ENCODE measurements at places on chromosomes 7 and 10. TPM values are rescaled to one million over a fixed set of nuclear protein-coding genes. Genes with fewer than 3 reads are reported as not detected.

DNA sequence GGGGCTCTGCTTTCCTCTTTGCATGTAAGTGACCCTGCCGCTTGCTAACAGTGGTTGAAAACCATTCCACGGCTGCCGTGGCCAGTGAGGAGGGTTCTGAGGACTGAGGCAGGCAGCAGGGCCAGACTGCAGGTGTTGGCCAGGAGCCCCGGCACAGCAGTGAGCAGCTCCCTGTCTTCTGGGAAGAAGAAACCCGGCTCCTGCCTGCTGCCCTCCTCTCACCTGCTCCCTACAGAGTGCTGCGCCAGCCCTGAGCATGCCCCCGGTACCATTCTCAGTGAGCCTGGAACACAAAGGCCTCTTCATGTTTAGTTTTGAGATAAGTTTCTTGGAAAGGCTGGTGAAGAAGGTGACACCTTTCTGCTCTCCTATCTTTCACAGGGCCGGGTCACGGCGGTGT is 199.9 kb downstream of the TAX1BP1 start:
- no peaks in the 10 kb centered on the region for H3K4me1 ChIP-seq
- peaks cover 5% of the 10 kb centered on the region for H3K27me3 ChIP-seq
- no peak overlapping the region for H3K4me3 ChIP-seq
- H3K36me3 ChIP-seq: no peaks in the 10 kb centered on the region

DNA sequence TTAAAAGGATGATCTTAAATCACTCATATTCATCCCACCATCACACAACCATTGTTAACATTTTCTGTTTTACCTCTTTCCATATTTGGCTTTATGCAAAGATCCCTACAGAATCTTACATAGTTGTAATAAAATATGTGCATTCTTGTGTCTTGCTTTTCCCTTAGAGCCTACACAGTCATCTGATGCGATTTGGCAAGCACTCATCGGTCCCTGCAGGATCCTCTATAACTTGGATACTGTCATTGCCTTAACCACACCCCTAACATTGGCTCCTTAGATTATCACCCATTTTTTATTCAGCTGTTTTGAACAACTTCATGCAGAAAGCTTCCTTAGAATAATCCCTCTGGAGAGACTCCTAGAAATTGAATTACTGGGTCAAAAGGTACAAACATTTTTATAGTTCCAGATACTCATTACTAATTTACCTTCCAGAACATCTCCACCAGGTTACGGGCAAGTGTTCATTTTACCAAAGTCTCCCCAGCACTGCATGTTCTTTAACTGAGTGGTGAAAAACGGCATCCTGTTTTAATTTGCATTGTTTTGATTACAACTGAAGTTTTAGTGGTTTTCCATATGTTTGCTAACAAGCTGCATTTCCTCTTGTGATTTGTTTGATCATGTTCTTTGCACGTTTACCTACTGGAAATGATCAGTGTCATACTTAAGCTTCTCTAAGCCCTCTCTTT is 268.3 kb downstream of the GRID1 start:
- no peak overlapping the region for H3K27ac ChIP-seq
- H3K27me3 ChIP-seq: peaks cover 3% of the 10 kb centered on the region
- no peak for DNase-seq

DNA sequence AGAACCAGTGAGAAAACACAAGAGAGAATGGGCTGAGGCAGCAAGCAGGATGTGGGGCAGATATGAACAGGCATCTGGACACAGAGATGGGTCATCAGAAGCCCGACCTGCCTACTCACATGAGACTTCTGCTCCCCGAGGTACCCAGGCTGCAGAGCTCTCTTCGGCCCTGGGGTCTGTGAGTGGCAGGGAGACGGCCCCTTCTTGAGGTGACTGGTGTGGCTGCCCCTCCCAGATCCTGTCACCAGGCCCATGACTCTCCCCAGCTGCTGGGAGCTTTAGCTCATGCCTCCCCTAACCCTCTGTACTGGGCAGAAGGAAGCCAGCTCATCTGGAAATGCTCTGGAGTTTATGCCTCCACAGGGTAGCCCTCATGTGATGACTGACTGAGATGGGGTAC is 157.6 kb upstream of the PCBD1 start:
- DNase-seq: no peak
- peaks cover 3% of the 10 kb centered on the region for H3K36me3 ChIP-seq
- H3K4me1 ChIP-seq: no peaks in the 10 kb centered on the region
- H3K27me3 ChIP-seq: peaks cover 20% of the 10 kb centered on the region
- H3K27ac ChIP-seq: no peak overlapping the region

DNA sequence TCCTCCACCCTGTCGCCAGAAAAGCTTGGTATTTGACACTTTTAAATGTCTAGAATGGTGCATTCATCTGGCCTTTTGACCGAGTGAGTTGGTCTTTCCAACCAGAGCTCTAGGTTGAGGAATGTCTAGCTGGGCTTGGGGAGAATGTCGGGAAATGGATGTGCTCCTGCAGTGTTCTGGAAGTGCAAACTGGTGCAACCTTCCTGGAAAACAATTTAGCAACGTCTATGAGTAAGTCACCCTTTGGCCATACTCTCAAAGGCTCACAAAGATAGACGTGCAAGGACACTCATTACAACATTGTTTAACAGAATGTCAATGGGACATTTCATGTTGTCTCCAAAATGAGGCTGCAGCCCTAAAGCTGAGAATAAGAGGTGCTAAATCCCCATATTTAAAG is 12.2 kb upstream of the NMT2 start:
- no peak for DNase-seq
- H3K36me3 ChIP-seq: peaks cover 14% of the 10 kb centered on the region
- no peak overlapping the region for H3K4me3 ChIP-seq
- peaks cover 3% of the 10 kb centered on the region for H3K27me3 ChIP-seq
- no peaks in the 10 kb centered on the region for H3K4me1 ChIP-seq

DNA sequence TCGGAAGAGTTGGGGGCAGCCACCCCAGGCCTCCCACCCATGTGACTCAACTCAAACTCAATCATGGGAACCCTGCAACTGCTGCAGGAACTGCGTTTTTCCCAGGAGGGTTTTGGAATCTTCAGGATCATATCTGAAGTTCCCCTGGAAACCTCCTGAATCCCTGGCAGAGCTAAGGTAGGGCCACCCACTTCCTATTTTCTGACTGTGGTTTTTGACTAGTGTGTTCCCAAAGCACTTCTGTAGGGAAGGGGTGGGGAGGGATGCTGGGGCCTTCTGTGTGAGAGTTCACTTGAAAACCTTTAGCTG is 127.6 kb upstream of the UNC5B start:
- no peak for DNase-seq
- H3K27me3 ChIP-seq: peaks cover 2% of the 10 kb centered on the region
- H3K27ac ChIP-seq: no peak overlapping the region
- H3K4me1 ChIP-seq: no peaks in the 10 kb centered on the region

- peaks cover 4% of the 10 kb centered on the region for H3K27me3 ChIP-seq
- peaks cover 31% of the 10 kb centered on the region for H3K4me1 ChIP-seq
- no peak overlapping the region for H3K4me3 ChIP-seq
- peak overlapping the region; percentile 48 for H3K27ac ChIP-seq
- no peak for DNase-seq
These were observed 28.8 kb downstream of the PTPN12 start for GRCh38 chr7:77565917-77566316.

DNA sequence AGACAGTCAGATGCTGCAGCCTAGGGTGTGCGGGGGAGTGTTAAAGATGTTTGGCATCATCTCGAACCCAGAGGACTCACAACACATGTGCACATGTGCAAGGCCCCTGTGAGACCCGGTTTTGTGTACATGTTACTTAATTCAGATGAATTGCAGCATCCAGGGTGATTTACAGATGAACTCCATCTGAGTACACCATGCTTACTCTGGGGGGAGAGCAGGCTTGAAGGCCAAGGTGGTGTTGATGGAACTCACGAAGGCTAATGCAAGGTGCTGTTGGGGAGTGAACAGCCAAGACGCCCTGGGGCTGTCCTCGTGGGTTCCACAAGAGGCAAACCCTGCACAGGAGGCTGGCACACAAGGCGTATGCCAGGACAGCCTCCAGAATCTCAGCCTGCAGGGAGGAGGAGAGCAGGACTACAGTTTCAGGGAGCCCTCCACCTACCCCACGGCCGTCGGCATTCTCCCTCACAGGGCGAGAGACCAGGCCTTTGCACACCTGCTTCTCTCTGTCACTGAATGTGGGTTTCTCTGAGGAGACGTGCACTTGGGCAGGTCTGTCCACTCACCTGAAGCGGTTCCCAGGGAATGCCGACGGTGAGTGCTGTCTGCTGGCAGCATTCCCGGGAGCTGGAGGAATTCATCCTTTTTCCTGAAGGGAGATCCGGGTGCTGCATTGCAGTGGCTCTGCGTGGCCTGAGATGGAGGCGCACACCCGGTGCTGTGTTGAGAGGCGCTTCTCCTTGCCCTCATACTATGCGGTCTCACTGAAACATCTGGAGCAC is 178.5 kb upstream of the RNF32 start:
- no peak overlapping the region for H3K4me3 ChIP-seq
- H3K27ac ChIP-seq: no peak overlapping the region
- peaks cover 4% of the 10 kb centered on the region for H3K36me3 ChIP-seq
- DNase-seq: no peak

- H3K27me3 ChIP-seq: peaks cover 2% of the 10 kb centered on the region
- no peaks in the 10 kb centered on the region for H3K36me3 ChIP-seq
- peaks cover 9% of the 10 kb centered on the region for H3K4me1 ChIP-seq
These were observed 81.9 kb downstream of the KCNMA1 start for GRCh38 chr10:77555591-77556212.

DNA sequence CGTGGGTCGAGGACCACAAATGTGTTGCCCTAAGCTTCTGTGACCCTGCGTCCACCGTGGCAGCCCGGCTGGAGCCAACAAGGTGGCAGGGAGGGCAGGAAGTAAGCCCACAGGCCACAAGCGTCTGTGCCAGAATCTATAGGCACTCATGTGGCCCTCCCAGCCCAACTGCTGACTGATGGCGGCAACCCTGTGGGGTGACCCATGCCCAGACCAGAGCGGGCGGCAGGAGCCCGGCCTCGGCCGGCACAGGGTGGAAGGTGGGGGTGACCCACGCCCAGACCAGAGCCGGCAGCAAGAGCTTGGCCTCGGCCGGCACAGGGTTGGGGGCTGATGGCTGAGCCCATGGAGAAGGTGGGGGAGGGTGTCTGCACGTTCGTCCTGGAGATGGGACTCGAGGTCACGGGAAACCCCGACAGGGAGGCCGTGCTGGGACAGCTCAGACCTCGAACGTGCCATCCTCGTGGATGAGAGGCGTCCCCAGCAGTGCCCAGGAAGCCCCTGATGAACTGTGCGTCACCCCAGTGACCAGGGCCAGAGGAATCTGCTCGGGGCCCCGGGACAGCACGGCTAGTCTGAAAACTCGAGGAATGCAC is 181.0 kb downstream of the ELFN1 start:
- DNase-seq: no peak
- H3K36me3 ChIP-seq: peaks cover 7% of the 10 kb centered on the region
- peaks cover 12% of the 10 kb centered on the region for H3K27me3 ChIP-seq
- no peak overlapping the region for H3K4me3 ChIP-seq
- H3K27ac ChIP-seq: no peak overlapping the region

- no peak for DNase-seq
- no peak overlapping the region for H3K4me3 ChIP-seq
- peaks cover 13% of the 10 kb centered on the region for H3K4me1 ChIP-seq
- peaks cover 32% of the 10 kb centered on the region for H3K36me3 ChIP-seq
- H3K27me3 ChIP-seq: peaks cover 20% of the 10 kb centered on the region
These were observed 90.4 kb downstream of the CHST15 start for GRCh38 chr10:124003070-124003419.

GRCh38 chr7:129948877-129949291 is 3.9 kb downstream of the UBE2H start:
- peaks cover 8% of the 10 kb centered on the region for H3K4me1 ChIP-seq
- H3K36me3 ChIP-seq: peaks cover 18% of the 10 kb centered on the region
- peaks cover 5% of the 10 kb centered on the region for H3K27me3 ChIP-seq
- DNase-seq: peak; percentile 83
- no peak overlapping the region for H3K4me3 ChIP-seq

GRCh38 chr10:13993169-13993568 is 337.6 kb downstream of the FRMD4A start:
- no peak for DNase-seq
- H3K4me1 ChIP-seq: peaks cover 49% of the 10 kb centered on the region
- peak overlapping the region; percentile 74 for H3K27ac ChIP-seq
- H3K36me3 ChIP-seq: no peaks in the 10 kb centered on the region
- no peak overlapping the region for H3K4me3 ChIP-seq

GRCh38 chr7:26919906-26920493 is 55.6 kb upstream of the SKAP2 start:
- H3K4me3 ChIP-seq: no peak overlapping the region
- no peaks in the 10 kb centered on the region for H3K27me3 ChIP-seq
- no peaks in the 10 kb centered on the region for H3K36me3 ChIP-seq
- DNase-seq: no peak
- no peaks in the 10 kb centered on the region for H3K4me1 ChIP-seq
- H3K27ac ChIP-seq: no peak overlapping the region

- H3K36me3 ChIP-seq: peaks cover 7% of the 10 kb centered on the region
- no peak overlapping the region for H3K4me3 ChIP-seq
- H3K4me1 ChIP-seq: no peaks in the 10 kb centered on the region
- no peak for DNase-seq
These were observed 74.5 kb downstream of the LRMDA start for GRCh38 chr10:75505840-75506506.

DNA sequence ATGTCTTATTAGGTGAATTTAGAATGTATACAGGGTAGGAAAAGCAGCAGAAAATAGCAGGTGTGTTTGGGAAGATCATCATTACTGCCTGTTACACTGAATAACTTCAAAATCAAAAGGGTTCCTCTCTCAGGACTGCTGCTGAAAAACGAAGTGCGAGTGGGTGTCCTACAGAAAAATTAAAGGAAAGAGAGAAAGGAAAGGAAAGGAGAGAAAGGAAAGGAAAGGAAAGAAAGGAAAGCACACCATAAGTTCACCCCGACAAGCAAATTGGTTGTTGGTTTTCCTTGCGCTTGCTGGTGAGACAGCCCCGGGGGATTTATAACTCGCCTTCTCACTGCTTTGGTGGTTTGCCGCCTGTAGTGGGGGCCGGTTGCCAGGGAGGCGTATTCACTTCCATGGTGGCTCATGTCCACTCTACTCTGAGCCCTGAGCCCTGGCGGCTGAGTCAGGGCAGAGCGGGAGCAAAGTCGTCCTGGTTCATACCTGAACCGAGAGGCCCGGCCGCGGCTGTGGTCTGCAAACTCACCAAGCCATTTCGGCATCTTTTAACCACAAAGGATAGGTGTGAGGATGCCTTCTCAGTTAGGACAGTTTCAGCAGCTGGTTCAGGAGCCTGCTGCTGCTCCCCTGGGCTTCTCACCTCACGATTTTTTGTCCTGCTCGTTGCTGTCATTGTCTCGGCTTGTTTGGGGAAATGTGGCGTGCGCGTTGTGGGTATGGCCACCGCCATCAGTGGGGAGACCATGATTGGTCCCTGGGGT is 26.1 kb downstream of the INPP5A start:
- H3K4me1 ChIP-seq: peaks cover 11% of the 10 kb centered on the region
- no peak overlapping the region for H3K4me3 ChIP-seq
- H3K27me3 ChIP-seq: peaks cover 6% of the 10 kb centered on the region
- DNase-seq: no peak
- no peak overlapping the region for H3K27ac ChIP-seq

- H3K4me3 ChIP-seq: no peak overlapping the region
- no peak overlapping the region for H3K27ac ChIP-seq
- no peak for DNase-seq
- no peaks in the 10 kb centered on the region for H3K4me1 ChIP-seq
- H3K27me3 ChIP-seq: no peaks in the 10 kb centered on the region
- H3K36me3 ChIP-seq: peaks cover 7% of the 10 kb centered on the region
These were observed 232.0 kb upstream of the CELF2 start for GRCh38 chr10:10785627-10786026.

Gene SPDYE16
- not detected for total RNA-seq

Gene PRF1
- not detected for total RNA-seq

Gene ANXA8
- total RNA-seq: not detected

Gene SPDYE2
- not detected for total RNA-seq

Gene CYP3A7
- total RNA-seq: 0.18 TPM

Gene ASB10
- not detected for total RNA-seq

Gene NUTM2A
- total RNA-seq: 2.6 TPM

Gene TRPV5
- total RNA-seq: not detected

Gene PLAU
- 19.5 TPM for total RNA-seq
